ENCODE measurements at places on chromosomes 4 and X.

GRCh38 chrX:95065151-95065550 lies 1391.1 kb downstream of the FAM133A start:
- DNase-seq = no peak

DNA sequence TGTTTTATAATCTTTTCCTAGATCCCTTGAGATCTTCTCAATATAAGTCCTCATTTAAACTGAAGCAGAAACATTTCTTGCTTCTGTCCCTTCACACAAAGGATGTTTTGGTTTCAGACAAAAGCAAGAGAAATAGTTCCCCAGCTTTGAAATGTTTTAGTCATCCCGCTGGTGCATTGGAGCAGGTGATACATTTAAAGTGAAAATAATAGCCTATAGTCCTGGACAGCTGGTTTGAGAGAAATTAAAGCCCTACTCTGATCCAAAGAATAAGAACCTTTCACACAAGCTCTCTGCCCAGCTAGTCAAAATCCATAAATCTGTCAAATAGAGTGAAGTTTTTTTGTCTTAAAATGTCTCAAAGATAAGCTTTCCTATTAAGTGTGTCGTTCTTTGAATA lies 79.4 kb downstream of the LUZP4 start:
- DNase-seq = no peak

DNA sequence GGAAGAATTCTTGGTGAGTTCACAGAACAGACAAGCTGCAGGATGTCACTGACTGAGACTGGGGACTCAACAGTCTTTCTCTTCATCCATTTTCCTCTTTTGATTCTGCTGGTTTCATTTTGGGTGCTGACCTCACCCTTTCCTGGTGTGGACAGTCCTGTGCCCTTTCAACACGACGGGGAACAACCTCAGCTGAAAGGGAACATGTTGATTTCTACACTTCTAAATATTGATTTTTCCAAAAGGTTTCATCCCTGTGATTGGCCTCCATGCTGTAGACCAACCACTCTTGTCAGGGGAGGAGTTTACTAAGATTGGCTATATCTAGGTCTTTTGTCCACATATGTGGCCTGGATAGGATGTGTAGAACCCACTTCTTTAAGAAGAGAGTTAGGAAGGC lies 91.8 kb downstream of the SLC4A4 start:
- DNase-seq = no peak

GRCh38 chr4:128550060-128550459 lies 259.4 kb upstream of the JADE1 start:
- DNase-seq = no peak

DNA sequence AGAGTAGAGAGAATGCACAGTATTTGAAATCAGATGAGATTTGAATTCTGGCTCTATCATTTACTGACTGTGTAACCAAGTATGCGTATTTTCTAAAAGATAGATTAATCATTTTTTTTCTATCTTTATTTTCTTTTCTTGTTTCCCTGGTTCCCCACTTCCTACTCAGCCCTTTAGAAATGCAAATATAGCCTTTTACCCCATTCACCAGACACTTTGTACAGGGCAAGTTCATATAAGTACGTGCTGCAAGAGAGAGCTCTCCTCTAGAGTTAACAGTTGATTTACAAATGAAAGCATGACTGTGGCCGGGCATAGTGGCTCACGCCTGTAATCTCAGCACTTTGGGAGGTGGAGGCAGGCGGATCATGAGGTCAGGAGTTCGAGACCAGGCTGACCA lies 17.8 kb upstream of the TDO2 start:
- DNase-seq = no peak

GRCh38 chr4:7303561-7303960 lies 111.2 kb downstream of the SORCS2 start:
- DNase-seq = no peak

DNA sequence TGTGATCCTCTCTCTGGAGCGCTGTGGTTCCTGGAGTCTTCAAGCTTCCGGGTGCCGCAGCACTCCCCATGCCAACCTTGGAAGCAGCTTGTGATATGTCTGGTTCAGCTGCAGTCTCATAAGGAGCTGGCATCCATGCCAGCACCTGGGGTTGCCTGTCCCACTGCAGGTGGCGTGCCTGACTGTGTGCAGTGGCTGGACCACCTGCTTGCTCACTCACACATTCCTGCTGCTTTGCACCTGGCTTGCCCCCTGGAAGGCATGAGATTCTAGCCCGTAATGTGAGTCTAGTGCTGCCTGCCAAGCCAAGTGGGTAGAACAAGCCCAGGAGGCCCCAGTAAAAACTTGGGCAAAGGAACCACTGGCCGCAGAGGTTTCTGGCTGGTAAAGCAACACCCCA lies 687.2 kb upstream of the AADAT start:
- DNase-seq = no peak

DNA sequence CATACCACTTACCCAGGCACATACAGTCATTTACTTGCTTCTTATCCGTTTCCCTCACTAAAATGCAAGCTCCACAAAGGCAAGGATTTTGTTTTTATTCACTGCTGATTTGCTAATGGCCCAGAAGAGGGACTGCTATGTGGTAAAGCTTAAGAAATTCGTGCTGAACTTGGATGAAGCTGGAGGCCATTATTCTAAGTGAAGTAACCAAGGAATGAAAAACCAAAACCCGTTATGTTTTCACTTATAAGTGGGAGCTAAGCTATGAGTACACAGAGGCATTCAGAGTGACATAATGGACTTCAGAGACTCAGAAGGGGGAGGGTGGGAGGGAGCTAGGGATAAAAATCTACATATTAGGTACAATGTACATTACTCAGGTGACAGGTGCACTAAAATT lies 47.2 kb downstream of the RAB33B start:
- DNase-seq = no peak

DNA sequence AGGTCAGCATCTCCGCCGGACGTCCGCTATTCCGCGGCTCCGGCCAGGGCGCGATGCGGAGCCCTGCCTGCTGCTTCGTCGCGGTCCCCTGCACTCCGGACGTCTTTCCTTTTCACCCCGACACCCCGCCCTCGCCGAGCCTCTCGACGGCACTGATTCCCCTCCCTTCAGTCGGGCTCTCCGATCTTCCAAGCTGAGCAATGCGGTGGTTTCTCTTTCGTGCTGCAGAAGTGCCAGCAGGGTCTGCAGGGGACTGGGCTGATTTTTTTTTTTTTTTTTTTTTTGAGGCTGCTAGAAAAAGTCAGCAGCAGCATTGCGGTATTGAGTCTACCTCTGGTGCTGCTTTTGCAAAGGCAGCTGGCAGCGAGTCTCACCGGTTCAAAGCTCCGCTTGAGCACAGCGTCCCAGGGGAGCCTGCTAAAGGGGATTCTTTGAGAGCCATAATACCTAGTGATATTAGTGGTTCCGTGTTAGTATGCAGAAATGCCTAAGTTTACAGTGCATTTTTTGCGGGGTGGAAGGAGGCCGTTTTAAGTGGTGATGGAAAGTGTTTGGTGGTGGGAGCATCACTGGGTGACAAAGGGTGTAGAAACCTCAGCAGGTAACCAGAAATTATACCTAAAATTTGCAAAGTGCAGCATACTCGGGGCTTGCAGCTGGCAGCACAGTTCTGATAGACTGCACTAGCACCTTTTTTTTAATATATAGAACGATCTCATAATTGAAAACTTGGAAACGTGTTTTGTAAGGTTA lies 969 bp downstream of the STIM2 start:
- DNase-seq = peak; percentile 78

GRCh38 chr4:113447769-113448168 lies 313.8 kb downstream of the CAMK2D start:
- DNase-seq = peak; percentile 35

DNA sequence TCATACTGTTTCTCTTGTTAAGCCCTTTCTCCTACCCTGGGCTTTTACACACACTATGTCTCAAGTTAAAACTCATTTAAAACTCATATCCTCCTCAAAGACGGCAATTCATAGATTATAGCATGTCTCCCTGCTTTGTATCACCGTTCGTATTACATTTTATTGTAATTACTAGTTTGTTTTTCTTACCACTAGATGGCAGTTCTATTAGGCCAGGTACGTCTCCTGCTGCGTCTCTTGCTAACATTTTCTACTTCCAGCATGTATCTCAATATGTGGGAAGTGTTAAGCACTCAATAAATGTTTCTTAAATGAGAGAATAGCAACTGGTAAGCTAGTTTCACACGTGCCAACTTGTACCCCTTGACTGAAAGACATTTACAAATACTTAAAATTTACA lies 450.3 kb upstream of the PCDH7 start:
- DNase-seq = no peak

GRCh38 chr4:142358656-142359055 lies 487.4 kb downstream of the INPP4B start:
- no peak for DNase-seq

GRCh38 chrX:62931625-62932024 lies 419.5 kb downstream of the SPIN4 start:
- no peak for DNase-seq

DNA sequence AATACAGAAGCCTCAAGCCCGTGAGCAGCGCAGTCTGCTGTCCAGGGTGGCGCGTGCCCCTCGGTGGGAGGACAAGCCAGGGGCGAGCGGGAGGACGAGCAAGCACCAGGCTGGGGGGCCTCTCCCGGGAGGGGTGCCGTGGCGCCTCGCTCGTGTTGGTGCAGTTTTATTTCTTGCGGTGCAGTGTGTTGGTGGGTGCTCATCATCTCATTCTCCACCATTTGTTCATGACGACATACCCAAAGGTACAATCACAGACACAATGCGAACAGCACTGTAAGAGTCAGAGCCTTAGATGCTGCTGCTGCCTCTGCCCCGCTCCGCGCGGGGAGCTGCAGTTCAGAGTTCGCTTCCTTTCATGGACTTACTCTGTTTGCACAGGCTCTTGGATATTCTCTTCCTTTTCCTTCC lies 30.3 kb downstream of the RGS12 start:
- DNase-seq = no peak

DNA sequence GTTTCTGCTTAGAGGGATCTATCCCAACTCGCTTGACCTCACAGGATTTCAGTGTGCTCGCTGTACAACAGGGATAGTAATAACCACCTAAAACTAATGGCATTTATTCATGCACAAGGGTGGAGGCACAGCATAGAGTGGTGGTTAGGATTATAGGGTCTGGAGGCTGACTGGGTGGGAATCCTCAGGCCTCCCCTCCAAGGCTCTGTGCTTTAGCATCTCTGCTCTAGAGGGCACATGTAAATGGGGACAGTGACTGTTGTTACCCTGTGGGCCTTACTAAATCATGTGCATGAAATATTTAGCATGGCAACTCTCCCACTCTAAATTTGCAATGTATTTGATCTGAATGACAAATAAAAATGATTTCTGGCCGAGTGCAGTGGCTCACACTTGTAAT lies 29.2 kb downstream of the VCX2 start:
- DNase-seq = no peak

GRCh38 chrX:78514852-78515251 lies 144.3 kb downstream of the RTL3 start:
- peak; percentile 17 for DNase-seq

DNA sequence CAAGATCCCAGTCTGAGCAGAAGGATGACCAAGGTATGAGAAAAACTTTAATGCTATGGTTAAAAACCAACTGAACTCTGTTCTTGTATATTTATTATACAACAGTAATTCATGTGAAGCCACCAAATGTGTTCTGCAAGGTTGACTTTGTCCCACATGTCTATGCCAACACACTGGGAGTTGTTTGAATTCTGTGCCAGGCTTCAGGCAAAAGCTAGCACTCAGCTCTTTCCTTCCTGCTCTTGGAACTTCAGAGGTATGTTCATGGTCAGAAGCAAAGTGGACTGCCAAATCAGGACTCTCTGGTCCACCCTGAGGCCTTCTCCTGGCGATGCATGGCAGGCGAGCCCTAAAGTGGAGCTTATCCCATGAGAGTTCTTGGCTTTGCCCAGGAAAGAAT lies 205.6 kb upstream of the AR start:
- DNase-seq = no peak

DNA sequence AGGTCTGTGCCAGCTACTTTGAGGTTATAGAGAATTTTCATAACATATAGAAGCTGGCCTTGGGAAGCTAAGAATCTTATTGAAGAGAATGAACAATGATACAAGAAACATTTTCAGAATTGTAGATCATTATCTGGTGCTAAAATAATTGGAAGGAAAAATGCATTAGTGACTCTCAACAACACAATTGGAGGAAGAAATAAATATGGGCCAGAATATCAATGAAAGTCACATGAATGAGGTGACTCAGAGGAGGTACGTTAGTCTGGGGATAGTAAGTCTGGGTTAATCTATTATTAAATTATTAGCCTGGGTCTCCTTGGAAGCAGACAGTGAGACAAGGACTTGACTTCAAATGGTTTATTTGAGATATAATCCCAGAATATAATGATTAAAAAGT lies 529.3 kb upstream of the SLIT2 start:
- no peak for DNase-seq

DNA sequence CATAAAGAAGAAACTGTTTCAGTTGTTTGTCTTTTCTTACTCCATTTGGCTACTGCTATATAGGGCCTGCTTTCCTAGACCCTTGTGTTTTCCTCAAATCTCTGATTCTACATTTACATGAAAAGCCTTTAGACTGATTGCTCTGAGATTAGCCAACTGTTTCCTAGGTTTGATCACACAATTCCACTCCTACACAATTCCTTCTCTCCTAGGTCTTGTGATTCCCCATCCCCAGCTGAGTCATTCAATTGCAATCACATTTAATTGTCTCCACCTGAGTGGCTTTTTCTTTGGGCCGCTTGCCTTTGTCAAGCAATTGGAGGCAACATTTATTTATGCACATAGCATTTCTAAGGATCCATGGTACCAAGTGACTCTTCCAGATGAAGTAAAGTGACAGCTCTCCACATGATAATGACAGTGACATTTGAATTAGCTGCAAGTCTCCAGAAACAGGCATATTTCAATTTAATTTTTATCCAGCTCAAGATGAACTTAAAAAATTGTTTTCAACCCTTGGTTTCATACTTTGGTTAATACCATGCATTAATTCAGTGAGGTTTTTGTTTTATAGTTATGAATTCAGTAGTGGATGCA lies 35.8 kb downstream of the ATXN3L start:
- DNase-seq = no peak

DNA sequence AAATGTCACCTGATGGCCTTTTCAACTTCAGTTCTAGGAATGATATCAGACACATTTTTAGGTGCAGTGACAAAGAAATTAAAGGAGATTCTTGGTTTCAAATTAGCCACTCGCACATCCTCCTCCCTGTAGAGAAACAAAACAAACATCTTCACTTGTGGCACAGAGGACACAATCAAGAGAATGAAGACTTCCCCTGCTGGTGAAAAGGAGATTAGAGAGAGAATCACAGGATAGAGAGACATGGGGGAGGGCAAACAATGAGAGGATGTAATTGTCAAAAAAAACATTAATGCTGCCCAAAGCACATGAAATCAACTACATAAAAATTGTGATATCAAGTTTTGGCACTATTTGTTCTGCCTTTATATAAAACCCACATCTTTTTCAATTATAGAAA lies 34.5 kb downstream of the ACE2 start:
- no peak for DNase-seq

- DNase-seq = no peak
These were observed 12.5 kb upstream of the SEL1L3 start for GRCh38 chr4:25875281-25875745.

- DNase-seq = no peak
These were observed 1672.4 kb upstream of the AGA start for GRCh38 chr4:179114615-179115014.
